Effector memory CD4-positive, alpha-beta T cell (primary cell): ENCODE measurements at places on chromosomes 5 and 9.

DNA sequence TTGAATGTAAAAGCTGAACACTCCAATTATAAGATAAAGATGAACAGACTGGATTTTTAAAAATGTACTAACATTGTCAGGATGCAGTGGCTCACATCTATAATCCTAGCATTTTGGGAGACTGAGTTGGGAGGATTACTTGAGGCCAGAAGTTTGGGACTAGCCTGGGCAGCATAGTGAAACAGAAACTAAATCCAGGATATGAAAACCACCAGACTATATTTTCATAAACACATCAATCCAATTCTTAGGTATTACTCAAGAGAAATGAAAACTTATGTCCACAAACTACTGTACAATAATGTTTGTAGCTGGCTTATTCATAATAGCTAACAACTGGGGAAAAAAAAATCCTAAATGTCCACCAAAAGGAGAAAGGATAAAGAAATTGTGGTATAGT, 26.8 kb upstream of the NAA35 start:
- DNase-seq: no peak

DNA sequence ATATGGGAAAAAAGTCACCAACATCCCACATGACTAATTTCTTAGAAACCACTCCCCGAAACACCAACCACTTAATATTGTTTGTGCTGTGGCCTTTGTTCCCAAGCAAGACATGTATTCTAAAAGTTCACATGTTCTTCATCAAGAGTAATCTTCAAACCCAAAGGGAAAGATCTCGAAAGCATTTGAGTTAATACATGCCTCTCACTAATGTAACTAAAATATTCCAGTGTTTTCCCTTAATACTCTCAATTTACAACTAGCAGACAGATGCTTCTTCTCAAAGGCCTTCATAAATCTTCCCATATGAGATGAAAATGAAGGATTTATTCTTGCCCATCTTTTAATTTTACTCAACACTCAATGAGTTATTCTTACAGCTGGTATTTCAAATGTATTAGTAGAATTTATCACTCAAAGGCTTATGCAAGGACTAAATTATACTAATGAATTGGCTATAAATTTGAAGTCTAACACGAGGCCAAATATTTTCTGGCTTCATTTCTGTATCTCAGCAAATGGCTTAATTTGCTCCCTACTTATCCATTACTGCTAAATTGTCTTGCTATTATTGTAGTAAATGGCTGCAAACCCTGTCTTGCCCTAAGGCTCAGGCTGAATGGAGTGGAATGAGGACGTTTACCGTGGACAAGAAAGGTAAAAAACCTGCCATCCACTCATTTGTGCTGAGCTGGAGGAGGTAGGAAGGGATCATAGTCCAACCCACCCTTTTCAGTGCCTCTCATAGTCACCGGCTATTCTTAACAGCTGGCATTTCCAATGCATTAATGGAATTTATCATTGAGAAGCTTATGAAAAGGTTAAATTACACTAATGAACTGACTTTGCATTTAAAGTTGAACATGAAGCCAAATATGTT, 474.4 kb downstream of the RASEF start:
- no peak for DNase-seq

- no peak for DNase-seq
These were observed 25.7 kb downstream of the DPYSL3 start for GRCh38 chr5:147483961-147484707.

- DNase-seq: no peak
These were observed 45.7 kb upstream of the PPARGC1B start for GRCh38 chr5:149684371-149684770.

DNA sequence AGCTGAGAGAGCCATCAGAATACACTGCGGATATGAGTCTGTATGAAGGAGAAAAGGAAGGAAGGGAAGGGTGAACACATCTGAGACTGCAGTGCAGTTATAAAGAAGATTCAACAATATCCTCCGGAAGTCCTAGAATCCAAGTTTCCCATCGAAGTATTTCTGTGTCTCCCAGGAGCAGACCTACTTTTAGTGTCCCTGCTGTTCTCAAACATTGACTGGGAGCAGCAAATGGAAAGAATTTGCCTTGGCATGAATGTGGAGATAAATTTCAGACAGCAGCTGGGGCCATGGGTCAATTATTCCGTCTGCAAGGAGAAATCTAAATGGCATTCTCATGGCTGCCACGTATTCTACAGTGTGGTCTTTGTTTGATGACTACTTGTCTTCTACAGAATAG, 478.1 kb upstream of the SMC2 start:
- no peak for DNase-seq
